Ovary (tissue), 10 donors: ENCODE measurements at places on chromosomes 1 and 21. TPM values are rescaled to one million over a fixed set of nuclear protein-coding genes. Genes with fewer than 3 reads are reported as not detected.

MATN1 gene
- 0.72 TPM for total RNA-seq

SFN gene
- total RNA-seq = 0.77 TPM

C1QTNF12 gene
- 0.92 TPM for total RNA-seq

GNL2 gene
- total RNA-seq = 32.1 TPM

C1orf185 gene
- total RNA-seq = not detected

CRYBG2 gene
- total RNA-seq = not detected
